ENCODE measurements at places on chromosomes 5 and 9.

- peak; percentile 53 for DNase-seq
Observed at GRCh38 chr5:172958331-172959046, 735 bp upstream of the RPL26L1 start.

DNA sequence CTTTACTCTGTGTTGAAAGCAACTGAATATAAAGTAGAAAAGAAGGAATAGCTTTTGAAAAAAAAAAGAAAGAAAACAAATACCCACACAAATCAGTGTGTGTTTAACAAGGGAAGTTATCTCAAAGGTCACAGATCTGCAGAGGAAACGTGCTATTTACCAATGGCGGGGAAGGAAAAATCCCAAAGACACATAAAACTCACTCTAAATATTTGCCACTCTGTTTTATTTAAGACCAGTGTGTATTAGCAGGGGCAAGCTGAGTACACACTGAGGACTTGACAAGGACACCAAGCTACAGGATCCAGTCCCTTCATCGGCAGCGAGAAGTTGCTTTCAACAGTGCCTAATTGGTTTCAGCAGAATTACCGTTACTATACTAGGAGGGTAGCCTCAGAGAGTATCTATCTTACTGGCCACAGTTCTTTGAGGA, 252.5 kb downstream of the DEPDC1B start:
- no peak for DNase-seq

DNA sequence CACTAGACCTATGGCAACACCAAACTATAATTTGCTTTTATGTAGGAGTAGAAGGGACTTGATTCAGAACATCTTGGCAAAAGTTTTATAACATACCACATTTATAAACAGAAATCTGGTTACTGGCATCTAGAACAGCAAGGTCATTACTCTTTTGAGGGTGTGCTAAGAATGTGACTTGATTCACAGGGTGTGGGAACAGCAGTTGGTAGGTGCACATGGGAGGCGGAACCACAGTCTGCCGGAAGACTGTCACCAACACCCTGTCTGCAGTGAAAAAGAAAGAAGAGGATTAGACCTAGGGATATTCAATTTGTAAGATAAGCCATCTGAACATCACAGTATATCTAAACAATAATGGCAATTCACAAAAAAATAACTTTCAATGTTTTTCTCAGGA, 23.0 kb downstream of the ELP1 start:
- no peak for DNase-seq

DNA sequence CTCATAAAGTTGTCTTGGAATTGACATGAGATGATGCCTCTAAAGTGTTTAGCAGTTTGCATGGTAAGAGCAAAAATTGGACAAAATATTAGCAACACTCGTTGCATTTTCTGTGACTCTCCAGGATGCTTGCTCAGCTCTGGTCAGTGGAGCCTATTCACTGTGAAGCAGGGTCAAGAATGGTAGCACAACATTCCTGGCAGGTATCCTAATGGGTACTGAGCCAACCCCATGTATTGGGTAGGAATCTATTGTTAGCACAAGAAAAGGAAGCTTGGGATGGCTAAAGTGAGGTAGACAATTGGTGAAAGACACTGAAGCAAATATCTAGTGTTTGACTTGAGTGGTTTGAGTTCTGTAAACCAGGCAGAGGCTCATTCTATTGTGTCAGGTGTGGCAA, 10.4 kb upstream of the ACTBL2 start:
- no peak for DNase-seq

DNA sequence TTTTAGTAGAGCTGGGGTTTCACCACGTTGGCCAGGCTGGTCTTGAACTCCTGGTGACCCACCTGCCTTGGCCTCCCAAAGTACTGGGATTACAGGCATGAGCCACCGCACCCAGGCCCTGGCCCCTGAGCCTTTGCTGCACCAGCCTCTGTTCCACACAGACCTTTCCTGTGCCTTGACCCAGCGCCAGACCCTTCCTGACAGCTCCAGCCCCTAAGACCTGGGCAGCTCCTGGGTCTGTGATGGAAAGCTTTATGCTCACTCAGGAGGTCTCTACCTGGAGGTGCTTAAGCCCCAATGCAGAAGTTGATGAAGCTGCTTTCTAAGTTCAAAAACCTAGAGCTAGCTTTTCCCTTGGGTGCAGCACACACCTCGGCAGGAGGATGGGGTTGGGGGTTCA, 58.8 kb upstream of the NEK6 start:
- DNase-seq, result no peak

DNA sequence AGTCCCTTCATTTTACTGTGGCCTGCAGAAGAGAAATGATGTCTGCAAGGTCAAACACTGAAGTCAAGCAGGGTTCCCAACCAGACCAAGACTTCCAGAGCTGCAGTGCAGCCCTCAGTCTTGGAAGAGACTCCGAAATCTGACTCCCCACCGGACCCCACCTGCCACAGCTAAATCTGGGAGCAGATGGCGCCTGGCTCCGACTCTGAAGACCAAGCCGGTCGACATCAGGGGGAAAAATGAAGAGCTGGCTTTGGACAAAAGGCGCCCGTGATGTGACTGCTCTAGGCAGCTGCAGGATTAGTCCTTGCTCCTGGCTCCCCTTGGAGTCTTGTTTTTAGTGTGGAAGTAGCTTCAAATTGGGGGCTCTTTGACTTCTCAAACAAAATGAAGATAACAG, 72.4 kb upstream of the ZNF622 start:
- DNase-seq, result no peak

DNA sequence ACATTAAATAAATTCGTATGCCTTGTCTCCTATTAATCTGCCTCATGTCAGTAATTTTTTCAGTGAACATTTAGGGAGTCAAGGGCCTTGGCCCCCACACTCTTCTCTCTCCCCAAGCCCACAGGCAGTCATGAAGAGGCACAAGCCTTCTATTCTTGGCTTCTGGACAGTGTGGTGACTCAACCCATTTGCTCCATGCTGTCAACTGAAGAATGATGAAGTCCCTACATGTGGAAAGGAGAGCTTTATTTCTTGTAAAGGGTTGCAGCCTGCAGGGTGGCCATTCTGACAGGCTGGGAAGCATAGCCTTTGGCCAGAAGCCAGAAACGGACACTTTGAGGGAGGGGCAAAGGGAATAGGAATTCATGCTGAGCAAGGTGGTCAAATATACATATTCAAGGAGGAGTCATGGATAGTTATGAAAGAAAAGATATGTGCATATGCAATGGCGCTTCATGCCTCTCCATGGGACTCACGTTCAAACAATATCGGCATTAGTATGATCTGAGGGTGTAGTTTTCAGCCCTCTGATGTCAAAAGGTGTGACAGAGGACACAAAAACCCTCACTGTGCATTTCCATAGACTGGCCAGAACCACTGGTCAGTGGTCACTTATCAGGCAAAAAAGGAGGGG, 31.3 kb downstream of the ANKRA2 start:
- DNase-seq, result peak; percentile 65

DNA sequence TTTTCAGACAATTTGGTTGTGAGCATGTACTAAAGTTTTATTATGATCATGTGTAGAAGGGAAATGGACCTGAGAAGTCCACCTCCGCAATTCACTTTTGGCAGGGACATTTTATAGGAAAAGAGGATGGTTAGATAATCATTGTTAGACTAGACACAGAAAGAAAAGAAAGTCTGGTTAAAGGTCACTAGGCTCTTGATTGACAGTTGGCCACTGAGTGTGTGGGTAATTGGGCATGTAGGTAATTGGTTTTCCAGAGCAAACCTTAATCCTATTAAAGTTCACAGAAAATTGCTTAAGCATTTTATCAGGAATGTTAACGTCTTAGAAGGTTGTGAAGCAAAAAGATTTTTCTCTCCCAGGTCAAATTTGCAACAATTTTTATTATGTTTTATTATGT, 158.5 kb upstream of the CLINT1 start:
- no peak for DNase-seq
